NCI-H2081 (cell line): ENCODE measurements at places on chromosomes 4 and X.
A peak's percentile ranks its signal among the peaks of the same experiment; 100 is the strongest.

DNA sequence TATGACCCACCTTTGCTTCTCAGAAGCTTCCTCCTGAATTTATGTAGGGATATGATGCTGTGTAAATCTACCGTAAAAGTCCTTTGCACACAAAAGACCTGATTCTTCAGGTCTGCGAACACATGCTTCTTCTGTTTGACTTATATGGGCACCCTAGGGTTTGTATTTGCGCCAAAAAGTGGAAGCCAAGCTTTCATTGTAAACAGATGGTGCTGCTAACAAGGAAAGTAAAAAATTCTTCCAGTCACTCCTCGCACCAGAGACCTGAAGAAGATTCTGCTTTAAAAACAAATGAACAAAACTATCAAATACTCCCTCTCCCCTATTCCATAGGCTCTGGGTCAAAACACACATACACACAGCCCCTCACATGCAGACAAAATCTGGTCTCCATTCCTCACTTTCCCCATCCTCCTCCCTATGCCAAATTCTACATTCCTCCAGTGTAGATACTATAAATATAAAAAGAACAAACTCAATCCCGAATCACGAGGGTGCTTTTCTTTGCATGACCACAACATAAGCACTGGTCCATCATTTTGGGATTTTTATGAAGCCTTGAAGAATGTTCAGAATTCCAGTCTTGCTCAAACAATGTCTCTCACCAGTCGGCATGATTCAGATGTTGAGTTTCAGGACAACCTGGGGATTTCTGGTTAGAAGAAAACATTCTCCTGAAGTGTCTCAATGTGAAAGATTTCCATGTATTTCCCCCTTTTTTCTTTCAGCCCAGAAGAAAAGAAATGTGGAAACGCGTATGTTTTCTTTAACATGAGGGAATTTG lies 125.1 kb downstream of the PALLD start:
- no peak for DNase-seq

GRCh38 chr4:75699299-75699698 lies 25.1 kb upstream of the USO1 start:
- DNase-seq: no peak

DNA sequence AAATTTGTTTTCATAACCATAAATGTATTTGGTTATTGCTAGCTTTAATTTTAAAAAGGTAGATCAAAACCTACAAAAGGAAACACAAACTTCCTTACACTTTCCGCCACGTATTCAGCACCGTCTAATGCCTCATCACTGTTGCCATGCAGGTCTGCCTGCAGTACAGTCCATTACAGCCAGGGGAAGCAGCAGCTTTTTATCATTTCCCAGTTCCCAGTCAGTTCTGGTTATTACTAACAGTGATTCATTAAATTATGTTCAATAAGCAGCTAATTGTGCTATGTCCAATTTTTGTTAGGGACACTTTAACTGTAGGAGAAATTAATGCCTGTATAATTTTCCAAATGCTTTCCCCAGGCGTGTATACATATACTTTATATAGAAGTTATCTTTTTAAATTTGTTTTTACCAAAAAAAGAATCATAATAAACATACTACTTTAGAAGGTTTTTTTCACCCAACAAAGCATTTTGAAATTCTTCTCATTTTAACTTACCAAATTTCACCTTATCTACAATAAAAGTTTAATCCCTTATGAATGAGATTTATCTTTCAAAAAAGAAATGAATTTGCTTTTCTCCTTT lies 93.3 kb downstream of the ANXA3 start:
- no peak for DNase-seq

- no peak for DNase-seq
Measured at GRCh38 chr4:52638717-52639116, 20.4 kb downstream of the USP46 start.

DNA sequence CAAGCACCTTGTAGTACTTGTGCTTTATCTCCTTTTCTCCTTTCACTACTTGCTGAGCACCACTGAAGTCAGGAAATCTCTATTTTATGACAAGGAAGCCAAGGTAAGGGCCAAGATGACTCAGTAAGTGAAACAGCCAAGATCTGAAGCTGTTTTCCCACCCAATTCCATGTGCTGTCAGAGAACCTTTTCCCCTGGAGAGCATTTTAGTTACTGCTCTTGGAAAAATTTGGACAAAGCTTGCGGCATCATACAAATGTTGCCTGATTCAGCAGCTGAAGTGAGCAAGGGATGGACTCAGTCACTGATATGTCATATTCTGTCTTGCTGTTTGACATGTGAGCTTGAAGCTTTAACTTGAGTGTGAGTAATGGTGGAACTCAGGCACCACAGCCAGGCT lies 391.4 kb downstream of the RAB28 start:
- DNase-seq: no peak

GRCh38 chr4:11487868-11488544 lies 59.3 kb upstream of the HS3ST1 start:
- DNase-seq: no peak

DNA sequence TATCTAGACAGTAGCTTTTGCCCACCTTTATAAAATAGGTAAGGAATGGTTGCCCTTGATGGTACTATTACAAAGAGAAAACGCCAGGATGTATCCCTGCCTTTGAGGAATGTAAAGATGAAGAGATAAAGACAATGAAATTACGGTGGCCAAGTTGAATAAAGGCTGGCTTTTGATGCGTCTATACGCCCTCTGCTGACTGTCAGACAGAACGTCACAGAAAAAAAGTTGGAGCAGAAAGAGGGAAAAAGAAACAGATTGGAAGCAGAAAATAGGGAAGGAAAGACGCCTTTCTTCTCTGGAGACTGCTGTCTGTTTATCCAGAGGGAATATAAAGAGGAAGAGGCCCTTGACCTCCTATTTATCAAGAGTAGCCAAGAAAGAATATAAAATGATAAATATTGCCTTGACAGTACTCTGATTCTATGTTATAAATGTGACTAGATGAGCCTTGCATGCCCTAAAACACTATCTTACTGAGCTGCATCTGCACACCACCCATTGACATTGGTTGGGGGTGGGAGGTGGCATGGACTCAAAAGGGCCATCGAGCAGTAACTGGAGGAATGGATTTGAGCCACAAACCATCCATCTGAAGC lies 30.6 kb downstream of the PCDH19 start:
- DNase-seq: peak; percentile 24

DNA sequence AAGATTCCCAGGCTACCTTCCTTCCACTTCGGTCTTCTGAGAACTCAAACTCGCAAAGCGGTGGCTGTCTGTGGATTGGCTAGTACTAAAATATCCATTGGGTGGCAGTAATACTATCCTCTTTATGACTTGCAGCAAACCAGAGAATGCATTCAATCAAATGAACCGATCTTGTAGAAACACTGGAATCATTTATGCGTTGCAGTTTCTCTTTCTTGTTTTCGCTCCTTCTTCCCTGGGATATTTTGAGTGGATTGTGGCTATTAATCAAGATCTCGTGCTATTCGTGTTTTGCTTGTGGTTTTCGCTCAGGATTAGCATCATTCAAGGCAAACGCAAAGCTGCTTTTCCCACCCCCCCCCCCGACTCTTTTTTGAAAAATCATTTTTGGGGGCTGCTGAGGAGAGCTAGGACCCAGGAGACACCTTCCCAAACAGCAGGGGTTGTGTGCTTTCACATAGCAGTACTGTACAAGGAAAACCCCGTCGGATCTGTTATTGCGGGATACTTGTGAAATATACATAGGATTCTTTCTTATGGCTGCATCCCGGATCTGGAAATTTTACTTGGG lies at the start of gene IL1RAPL1:
Gene IL1RAPL1 (plus strand): TSS at position 466 of the 571 bp plus-strand sequence.
- peak; percentile 32 for DNase-seq

- DNase-seq: no peak
Measured at GRCh38 chrX:130861462-130861861, 41.5 kb downstream of the ENOX2 start.

DNA sequence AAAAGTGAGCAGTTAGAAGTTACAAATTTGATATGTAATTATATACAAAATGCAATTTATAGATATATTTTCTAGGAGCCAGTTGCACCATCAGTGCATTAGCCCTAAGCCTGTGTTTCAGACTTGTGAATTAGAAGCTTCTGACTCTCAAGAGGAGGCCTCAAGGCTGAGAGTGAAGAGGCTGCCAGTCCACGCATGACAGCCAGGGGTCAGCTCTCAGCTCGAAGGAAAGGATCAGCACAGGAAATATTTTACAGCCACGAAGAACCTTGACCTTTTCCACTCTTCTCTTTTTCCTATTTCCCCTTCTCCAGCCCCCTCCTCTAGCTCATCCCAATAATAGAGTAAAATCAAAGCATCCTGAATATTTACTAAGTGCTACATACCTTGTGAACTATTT lies 642.4 kb downstream of the TRIML1 start:
- DNase-seq: no peak

DNA sequence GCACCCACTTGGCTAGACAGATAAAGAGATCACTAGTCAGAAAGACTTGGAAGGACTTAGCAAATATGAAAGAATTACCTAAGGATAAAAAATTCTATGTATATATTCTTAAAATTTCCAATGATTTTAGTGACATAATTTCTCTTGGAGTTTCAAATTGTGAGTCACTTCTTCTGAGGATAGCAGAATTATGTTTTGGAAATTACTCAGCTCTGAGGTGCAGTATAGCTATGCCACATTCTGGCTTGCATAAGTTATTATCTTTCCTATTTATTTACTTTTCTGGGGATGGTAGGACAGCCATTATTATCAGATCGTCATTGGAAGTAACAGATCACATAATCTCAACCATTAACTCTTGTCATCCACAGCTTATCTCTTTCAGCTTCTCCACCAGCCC lies 853.5 kb downstream of the TRIML1 start:
- no peak for DNase-seq

DNA sequence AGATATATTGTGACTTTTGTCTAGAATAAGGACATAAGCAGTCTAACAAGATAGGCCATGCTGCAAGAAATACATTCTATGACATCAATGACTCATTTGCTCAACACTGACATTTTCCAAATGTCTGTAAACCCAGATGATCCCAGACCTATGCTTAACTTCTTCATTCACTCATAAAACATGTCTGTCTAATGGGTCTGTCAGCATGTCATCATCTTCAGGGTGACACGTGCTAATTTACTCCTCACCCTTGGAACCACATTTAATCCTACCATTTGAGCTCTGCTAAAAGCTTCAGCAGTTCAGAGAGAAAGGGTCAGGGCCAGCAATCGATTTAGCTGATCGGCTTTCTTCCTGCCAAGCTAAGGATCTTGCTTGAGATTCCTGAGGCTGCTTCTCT lies 109.4 kb upstream of the MAP3K15 start:
- no peak for DNase-seq

DNA sequence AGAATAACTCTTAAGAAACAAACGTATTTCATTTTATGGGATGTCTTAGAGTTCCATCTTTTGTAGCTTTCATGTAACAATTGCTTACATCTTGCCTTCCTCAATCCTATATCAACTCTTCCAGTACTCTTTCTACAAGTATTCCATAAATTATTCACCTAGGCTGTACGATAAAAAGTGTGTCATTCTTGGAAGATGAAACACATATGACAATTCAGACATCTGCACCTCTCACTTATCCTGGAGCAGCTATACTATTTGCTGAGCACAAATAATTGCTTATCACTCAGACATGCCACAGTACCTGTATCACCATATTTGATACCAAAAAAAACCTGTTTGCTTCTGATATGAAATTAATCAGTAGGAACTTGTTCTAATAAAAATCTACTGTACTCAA lies 1.0 kb downstream of the POF1B start:
- DNase-seq: no peak

DNA sequence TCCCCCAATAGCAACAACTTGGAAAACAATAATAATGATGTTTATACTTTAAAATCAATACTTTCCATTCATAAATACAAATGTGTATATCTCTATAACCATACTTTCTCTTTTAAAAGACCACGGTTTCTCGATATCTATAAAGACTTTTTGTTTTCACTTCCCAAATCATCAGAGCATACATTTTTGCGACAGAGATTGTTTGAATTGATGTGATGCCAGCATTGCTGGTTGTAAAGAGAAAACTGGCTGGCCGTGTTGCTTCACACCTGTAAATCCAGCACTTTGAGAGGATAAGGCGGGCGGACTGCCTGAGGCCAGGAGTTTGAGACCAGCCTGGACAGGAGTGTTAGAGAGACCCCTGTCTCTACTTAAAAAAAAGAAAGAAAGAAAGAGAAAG lies 77.6 kb upstream of the ZNF518B start:
- DNase-seq: no peak

GRCh38 chr4:141058591-141059512 lies 74.4 kb downstream of the RNF150 start:
- no peak for DNase-seq

- DNase-seq: no peak
Measured at GRCh38 chr4:82797405-82798111, 1.0 kb downstream of the SCD5 start.

DNA sequence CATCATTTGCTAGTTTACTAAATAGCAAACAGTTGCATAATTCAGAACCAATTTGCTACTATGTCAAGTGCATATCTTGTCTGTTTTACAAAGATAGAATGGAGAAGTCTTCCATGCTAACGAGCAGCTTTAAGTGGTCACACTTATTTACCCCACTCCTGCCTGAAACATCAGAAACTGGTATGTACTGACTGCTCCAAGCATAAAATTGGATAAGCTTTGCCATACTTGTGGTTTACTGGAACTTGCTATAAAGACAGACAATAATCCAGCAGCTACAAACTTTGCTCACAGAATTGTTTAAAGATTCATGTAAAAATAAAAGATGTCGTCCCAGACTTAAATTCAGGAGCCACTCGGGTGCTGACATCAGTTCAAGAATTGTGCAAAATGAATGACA lies 13.3 kb upstream of the CDKL2 start:
- DNase-seq: no peak

DNA sequence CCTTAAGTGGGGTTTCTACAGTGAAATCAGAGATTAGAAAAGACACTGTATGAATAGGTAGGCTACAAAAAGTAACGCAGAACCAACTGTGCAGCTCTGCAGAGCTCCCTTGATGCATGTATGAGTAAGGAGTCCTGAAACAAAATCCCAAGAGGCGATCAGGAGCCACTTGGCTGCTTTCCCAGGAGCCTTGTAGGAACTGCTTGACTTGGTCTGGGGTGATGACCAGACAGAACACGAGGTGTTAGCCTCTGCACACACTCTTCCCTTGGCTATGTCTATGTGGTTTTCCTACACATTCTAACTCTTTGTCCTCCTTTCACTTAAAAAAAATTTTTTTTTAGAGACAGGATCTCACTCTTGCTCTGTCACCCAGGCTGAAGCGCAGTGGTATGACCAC lies 22.8 kb upstream of the AP1S2 start:
- DNase-seq: no peak

DNA sequence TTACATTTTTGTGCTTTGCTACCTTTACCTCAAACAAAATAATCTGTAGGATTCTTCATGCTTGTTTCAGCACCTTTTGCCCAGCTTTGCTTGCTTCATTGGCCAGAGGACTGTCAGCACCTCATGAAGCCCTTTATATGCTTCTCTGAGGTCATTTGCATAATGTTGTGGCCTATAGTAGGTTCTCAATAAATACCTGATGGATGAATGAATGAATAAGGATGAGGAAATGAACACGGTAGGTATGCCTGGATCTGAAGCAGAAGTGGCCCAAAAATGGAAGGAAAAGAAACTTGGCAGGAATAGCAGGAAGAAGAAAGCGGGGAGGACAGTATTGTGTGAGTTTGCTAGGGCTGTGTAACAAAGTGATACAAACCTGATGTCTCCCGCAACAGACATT lies 7.9 kb downstream of the GRK4 start:
- no peak for DNase-seq

- no peak for DNase-seq
Measured at GRCh38 chr4:132384709-132385108, 764.4 kb upstream of the PCDH10 start.
